CD4-positive, alpha-beta memory T cell (primary cell): ENCODE measurements at places on chromosomes 1 and 21. TPM values are rescaled to one million over a fixed set of nuclear protein-coding genes. Genes with fewer than 3 reads are reported as not detected.

DNA sequence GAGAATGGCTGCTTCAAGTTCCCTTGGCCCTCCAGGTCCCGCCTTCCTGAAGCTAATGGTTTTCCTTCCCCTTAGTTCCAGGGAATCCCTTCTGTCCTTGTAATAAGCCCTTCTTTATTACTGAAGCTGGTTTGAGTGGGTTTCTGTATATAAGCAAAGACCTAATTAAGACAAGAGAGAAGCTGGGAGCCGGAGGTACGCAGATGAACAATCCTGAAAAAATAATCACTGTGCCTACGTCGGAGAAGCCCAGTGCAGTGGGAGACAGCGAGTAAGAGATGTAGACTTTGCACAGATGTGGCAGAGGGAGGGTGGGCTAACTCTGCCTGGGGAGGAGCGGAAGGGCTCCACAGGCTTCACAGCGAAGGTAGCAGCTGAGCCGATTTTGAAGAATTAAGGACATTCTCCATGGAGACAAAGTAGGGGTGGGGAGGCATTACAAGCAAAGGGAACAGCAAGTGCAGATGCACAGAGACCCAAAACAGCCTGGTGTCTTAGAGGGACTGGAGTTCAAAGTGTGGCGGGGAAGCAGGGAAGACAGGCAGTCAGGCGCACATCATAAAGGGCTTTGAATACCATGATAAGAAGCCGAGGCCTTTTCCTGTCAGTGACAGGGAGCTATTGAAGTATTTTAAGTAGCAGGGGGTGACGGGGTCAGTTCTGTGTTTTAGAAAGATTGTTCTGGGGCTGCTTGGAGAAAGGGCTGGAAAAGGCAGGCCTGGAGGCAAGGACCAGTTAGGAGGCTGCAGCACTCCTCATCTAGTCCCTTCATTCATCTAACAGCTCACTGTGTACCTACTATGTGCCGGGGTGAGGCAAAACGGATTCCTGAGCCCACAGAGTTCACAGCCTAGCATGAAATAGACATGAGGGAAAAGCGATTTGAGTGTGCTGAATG lies 6.5 kb downstream of the RIMS3 start:
- no peak overlapping the region for H3K4me3 ChIP-seq
- H3K36me3 ChIP-seq = no peaks in the 10 kb centered on the region
- no peak overlapping the region for H3K27ac ChIP-seq
- no peaks in the 10 kb centered on the region for H3K4me1 ChIP-seq
- no peaks in the 10 kb centered on the region for H3K27me3 ChIP-seq

DNA sequence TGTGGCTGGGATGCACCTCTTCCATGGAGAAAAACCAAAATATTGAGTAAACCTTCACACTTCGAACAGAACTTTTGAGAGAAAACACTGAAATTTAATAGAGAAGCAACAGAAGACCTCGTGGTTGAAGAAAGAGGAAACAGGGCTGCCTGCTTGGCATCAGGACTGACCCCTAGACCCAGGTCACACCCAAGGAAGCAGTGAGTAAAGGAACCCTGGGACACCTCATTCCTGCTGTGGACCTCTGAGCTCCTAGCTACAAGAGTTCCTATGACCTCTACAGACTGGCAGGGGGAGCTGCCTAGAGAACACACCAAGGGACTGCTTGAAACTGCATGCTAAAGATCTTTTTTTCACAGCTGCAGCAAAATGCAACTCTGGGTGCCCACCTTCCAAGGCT lies 67.8 kb downstream of the FASLG start:
- no peak overlapping the region for H3K4me3 ChIP-seq
- H3K27me3 ChIP-seq = no peaks in the 10 kb centered on the region
- H3K27ac ChIP-seq = no peak overlapping the region
- DNase-seq = no peak
- H3K4me1 ChIP-seq = peaks cover 14% of the 10 kb centered on the region
- no peaks in the 10 kb centered on the region for H3K36me3 ChIP-seq

GRCh38 chr1:218983848-218984247 lies 189.8 kb upstream of the LYPLAL1 start:
- no peaks in the 10 kb centered on the region for H3K27me3 ChIP-seq
- DNase-seq = no peak
- no peaks in the 10 kb centered on the region for H3K36me3 ChIP-seq
- H3K4me1 ChIP-seq = no peaks in the 10 kb centered on the region
- no peak overlapping the region for H3K27ac ChIP-seq

- no peak overlapping the region for H3K27ac ChIP-seq
- H3K27me3 ChIP-seq = no peaks in the 10 kb centered on the region
- no peak for DNase-seq
- H3K4me3 ChIP-seq = no peak overlapping the region
These were observed 23.2 kb downstream of the TRIT1 start for GRCh38 chr1:39859859-39860812.

Gene S100B
- not detected for total RNA-seq
